ENCODE measurements at places on chromosomes 5 and 9.

GRCh38 chr5:44708602-44709001 lies 100.1 kb upstream of the MRPS30 start:
- no peak for DNase-seq

GRCh38 chr5:172207511-172207910 lies 13.5 kb downstream of the EFCAB9 start:
- no peak for DNase-seq

- no peak for DNase-seq
These were observed 14.3 kb upstream of the SH3RF2 start for GRCh38 chr5:145922059-145922458.

DNA sequence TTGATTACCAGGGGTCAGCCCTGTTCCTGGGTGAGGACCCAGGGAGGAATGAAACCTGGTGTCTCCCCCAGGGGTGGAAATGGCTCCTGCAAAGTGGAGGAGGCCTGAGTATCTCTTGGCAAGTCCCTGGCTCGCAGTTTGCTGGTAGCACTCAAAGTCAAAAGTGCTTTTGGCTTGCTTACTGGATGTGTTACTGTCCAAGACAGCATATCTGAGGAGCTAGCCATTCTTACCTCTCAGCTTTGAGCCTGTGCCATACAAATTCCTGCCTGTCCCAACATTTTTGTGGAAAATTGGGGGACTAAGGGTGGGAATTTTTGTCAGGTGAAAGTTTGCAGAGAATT lies 9.9 kb downstream of the ZNF618 start:
- DNase-seq = no peak

DNA sequence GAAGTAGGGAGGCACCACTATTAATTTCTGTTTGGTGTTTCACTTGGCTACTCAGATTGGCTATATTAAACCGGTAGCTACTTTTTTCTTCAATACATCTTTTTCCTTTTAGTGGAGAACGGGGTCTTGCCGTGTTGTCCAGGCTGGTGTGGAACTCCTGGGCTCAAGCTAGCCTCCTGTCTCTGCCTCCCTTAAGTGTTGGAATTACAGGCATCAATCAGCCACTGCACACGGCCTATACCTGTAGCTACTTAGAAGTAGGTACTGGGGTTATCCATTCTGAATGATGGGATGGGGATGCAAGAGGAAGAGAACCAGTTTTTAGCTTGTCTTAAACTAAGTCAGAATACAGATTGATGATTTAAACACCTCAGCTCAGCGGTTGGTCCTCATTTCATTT lies 1.7 kb downstream of the UBE2D2 start:
- no peak for DNase-seq

GRCh38 chr5:147671365-147671764 lies 111.2 kb downstream of the JAKMIP2 start:
- no peak for DNase-seq

GRCh38 chr9:124598048-124598447 lies 90.8 kb upstream of the NR5A1 start:
- DNase-seq = no peak

DNA sequence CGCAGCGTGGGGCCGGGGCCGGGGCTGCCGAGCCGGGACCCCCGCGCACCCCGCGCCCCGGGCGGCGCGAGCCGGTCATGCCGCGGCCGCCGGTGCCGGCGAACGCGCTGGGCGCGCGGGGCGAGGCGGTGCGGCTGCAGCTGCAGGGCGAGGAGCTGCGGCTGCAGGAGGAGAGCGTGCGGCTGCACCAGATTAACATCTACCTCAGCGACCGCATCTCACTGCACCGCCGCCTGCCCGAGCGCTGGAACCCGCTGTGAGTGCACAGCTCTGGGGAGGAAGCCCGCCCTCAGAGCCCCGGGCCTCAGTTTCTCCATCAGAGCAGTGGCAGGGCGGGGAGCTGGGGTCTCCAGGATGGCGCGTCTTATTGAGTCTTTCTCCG lies 335 bp downstream of the GALNT12 start:
- no peak for DNase-seq

DNA sequence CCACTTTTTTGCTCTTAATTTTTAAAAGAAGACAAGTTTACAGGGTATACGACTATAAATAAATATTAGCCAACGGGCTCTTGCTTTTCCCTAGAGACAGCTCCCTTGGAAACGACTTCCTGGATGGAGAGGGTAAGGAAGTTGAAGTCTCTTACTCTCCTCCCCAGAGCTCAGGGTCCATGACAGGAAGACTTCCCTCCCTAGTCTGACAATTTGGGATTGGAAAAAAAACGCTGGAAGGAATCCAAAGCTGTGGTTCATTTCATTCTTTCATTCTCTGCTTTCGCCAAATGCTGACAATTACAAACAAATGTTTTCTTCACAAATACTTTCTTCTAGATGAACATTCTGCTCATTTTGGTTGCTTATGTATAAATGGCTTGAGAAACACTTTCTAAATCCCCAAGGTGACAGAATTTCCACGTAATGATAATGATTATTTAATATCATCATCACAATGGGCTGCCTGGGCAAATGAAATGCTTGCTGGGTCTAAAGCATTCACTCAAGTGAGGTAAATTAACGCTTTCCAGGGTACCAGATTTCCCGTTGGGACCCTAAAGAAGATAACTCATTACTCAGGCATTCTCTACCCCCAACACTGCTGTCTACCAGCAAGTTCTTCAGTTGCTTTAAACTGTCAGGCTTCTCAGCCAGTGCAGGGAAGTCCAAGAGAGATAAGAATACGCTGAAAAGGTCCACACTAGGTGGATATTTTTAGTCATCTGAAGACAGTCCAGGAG lies 139.8 kb upstream of the SLC30A5 start:
- DNase-seq = no peak
